AML-193 (cell line): ENCODE measurements at places on chromosomes 1 and 21.

GRCh38 chr1:169109561-169110134 lies 3.2 kb downstream of the ATP1B1 start:
- peak; percentile 32 for DNase-seq

GRCh38 chr1:192592517-192592916 lies 16.9 kb downstream of the RGS1 start:
- no peak for DNase-seq

DNA sequence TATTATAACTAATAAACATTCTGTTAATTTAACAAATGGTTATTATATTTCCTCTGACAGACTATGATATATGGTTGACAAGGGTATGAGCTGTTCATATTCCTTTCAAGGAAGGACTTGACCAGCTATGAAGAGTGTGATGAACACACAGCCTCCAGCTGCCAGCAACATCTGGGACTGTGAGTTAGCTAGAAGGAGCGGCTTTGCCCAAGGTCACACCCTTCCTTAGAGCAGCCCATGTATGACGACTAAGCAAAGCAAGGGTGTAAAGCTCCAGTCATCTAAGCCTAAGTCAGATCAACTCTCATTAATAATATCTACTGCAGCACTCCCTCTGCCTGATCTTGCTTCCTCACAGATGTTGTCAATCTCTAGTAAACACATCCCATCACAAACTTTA lies 355.4 kb downstream of the PLPP3 start:
- no peak for DNase-seq

- DNase-seq, result no peak
Observed at GRCh38 chr1:118202076-118202608, 17.1 kb upstream of the SPAG17 start.

DNA sequence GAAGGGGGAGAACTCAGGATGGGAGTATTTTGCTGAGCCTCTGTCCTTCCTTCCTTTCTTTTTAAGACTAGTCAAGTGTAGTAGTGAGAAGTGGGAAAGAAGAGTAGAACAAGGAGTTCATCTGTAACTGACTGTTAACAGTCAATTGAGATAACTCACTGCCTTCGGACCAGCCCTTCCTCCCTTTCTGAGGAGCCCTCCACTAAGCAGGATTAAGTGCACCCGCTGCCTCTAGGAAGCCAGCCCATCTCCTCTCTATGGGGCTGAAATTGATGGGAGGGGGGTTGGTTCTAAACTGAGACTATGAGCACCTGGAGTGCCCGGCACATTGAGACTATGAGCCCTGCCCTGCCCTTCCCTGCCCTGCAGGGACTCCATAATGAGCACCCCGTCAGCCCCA lies 72.7 kb upstream of the TINAGL1 start:
- no peak for DNase-seq

GRCh38 chr1:21005466-21006239 lies 171.0 kb downstream of the EIF4G3 start:
- DNase-seq, result no peak

GRCh38 chr1:221716713-221717484 lies 25.0 kb downstream of the DUSP10 start:
- DNase-seq, result no peak

GRCh38 chr1:30232288-30232899 lies 491.0 kb downstream of the MATN1 start:
- no peak for DNase-seq

GRCh38 chr1:42807056-42807668 lies 9.8 kb upstream of the ERMAP start:
- no peak for DNase-seq

GRCh38 chr1:66446261-66447001 lies 87.5 kb upstream of the SGIP1 start:
- DNase-seq, result peak; percentile 65

GRCh38 chr1:92310185-92310597 lies 11.3 kb downstream of the RPAP2 start:
- DNase-seq, result peak; percentile 71

- DNase-seq, result no peak
Observed at GRCh38 chr1:8349961-8350360, 32.0 kb downstream of the SLC45A1 start.

GRCh38 chr1:30403726-30404125 lies 319.7 kb downstream of the MATN1 start:
- DNase-seq, result no peak

- DNase-seq, result no peak
Observed at GRCh38 chr1:191025896-191026642, 548.4 kb upstream of the BRINP3 start.

DNA sequence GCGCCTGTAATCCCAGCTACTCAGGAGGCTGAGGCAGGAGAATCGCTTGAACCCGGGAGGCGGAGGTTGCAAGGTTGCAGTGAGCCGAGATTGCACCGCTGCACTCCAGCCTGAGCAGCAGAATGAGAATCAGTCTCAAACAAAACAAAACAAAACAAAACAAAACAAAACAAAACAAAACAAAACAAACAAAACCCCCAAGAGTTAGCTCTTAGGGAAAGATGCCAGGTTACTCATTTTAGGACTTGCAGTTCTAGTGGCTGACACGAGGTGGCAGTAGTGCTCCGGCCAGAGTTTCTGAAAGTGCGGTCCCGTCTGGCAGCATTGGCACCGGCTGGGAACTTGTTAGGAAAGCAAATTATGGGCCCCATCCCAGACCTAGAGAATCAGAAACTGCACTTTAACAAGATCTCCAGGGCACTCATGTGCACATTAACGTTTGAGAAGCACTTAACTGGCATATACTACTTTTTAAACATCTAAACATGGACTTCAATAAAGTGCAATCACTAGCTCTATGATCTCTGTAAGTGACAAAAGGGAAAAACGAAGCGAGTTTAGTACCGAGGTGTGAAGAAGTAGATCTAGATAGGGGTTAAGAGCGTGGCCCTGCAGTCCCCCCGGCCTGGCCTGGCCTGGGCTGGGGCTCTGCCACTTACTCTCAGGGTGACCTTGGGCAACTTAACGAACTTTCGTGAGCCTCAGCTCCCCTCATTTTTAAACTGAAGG lies 41.9 kb upstream of the TNFRSF1B start:
- peak; percentile 39 for DNase-seq

DNA sequence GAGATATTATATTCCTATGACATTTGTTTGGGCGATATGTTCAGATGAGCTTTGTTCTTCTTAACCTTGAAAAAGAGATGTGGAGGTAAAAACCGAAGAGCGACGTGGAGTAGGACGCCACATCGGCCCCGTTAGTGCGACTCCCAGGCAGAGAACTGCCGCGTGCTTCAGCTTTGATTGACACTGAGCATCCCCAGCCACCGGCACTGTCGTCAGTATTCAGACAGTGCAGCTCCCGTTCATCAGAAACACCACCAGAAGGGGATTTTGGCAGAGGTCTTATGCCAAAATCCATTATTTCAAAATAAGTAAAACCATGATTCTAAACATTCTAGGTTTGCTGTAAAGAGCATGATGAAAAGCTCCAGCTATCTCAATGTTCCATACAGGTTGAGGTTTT lies 66.5 kb downstream of the AGPAT3 start:
- DNase-seq, result no peak

DNA sequence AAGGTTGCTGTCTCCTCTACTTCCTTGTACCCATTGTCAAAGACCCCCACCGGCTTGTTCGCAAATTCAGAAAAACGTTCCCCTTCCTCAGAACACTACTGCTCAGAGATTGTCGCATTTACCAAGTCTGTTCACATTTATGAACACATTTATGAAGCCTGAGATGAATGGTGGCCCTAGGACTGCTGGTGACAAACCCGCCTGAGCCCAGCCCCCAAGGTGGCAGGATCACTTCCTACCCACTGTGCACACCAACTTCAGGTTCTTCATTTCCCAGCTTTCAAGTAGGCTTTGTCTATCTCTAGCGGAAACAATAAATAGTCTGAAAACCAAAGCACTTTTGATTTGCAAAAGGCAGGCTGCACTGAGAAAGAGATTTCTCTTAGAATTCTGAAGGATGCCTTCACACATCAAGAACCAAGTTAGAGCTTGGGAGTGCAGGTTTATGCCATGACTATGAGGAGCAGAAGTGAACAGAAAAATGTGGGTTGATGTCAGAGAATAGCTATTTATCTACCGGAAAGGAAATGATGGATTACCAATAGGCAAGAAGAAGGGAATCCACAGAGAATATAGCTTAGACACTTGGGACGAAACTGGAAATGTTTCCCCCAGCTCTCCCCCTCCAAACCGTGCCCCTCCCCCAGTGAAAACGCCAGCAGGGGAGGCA lies 200.5 kb downstream of the TOMM20 start:
- DNase-seq, result no peak

DNA sequence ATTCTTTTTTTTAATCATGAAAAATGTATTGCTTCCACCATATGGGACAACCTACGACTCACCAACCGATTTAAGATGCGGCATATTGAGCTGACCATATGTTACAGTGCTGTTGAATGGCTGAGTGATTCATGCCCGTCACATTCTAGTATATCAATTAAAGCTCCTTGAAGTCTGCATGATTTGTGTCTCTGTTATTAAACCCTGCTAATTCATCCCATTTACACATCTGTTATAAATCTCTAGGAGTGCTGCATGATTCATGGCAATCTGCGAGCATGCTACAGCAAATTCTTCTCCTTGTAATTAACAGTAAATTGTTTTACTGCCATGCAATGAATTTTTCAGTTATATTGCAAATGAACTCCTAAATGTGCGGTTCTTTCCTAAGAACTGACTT lies 239.8 kb downstream of the USH2A start:
- no peak for DNase-seq

GRCh38 chr1:56578138-56578962 lies 1.0 kb downstream of the PLPP3 start:
- DNase-seq, result no peak

GRCh38 chr1:233389893-233390292 lies 62.4 kb downstream of the MAP3K21 start:
- no peak for DNase-seq

GRCh38 chr1:151534662-151535278 lies 5.3 kb upstream of the TUFT1 start:
- DNase-seq, result peak; percentile 46
